Activated CD4-positive, alpha-beta T cell treated with anti-CD3 and anti-CD28 coated beads, Interleukin-10, Interleukin-2, amounts not matched to agents 100 ng/mL and 50 ng/mL, durations not matched to agents 16 hours and 8 hours (primary cell): ENCODE measurements at places on chromosomes 6 and 20.

GRCh38 chr20:1427457-1428054, 34.7 kb upstream of the FKBP1A start:
- no peak for DNase-seq

DNA sequence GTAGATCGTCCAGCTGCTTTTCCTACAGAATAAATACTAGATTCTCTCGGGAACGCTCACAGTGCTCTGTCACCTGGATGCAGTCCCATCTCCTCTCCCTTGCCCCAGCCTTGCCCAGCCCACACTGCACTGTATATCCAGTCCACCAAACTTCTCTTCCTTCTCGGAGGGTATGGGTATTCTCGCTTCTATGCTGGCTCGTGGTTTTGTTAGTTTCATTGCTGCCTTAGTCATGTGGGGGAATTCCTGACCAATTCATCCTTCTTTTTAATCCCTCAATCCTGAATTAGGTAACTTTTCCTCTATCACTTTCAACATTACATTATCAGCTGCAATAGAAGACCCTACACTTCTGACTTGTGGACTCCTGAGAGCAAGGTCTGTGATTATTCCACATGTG, 252.4 kb downstream of the GMDS start:
- DNase-seq = no peak

- no peak for DNase-seq
Measured at GRCh38 chr6:22049002-22049401, 247.8 kb downstream of the PRL start.

- DNase-seq = no peak
Measured at GRCh38 chr6:116933485-116933884, 56.4 kb downstream of the RFX6 start.

- DNase-seq = no peak
Measured at GRCh38 chr6:134689177-134689576, 260.7 kb downstream of the ALDH8A1 start.

- no peak for DNase-seq
Measured at GRCh38 chr6:45044510-45045252, 283.4 kb upstream of the RUNX2 start.

DNA sequence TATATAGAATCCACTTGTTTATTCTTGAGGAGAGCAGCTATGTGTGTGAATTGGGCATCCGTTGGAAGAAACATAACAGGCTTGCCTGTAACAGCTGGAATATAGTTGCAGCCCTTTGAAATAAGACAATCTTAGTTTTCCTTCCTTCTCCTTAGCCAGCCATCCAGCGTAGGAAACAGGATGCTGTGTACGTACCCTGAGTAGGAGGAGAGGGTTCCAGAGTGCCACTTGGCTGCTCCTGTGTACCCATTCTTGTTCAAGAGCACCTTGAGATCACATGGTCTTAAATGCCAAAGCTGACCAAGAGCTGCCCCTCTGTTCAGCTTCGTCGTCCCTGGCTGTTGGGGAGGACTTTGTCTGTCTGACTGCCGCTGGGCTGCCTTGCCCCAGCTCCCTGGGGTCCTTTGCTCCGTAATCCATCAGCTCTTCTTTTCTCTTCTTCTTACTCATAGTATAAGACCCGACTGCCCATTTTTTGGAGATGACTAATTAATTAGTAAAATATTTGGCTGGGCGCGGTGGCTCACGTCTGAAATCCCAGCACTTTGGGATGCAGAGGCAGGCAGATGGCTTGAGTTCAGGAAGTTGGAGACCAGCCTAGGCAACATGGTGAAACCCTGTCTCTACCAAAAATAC, 49.0 kb downstream of the RREB1 start:
- no peak for DNase-seq

DNA sequence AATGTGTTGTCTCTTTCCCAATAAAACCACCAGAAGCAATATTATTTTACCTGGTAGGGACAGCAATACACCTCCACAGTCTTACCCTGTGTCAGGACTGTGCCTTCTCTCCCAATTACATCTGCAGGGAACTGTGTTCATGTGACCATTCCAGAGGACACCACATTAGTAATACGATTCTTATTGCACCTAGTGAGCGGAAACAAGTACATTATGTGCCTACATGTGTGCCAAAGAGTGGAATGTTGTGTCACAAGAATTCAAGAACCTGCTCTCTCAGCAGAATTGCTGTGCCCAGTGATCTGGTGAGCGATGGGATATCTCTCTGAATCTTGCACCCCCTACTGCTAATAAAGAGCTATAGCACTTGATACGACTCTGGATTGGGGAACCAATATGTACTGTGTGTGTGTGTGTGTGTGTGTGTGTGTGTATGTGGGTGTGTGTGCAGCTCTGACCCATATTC, 57.4 kb upstream of the FOXC1 start:
- DNase-seq = peak; percentile 29
